ENCODE measurements at places on chromosomes 7 and 10. TPM values are rescaled to one million over a fixed set of nuclear protein-coding genes. Genes with fewer than 3 reads are reported as not detected.

DNA sequence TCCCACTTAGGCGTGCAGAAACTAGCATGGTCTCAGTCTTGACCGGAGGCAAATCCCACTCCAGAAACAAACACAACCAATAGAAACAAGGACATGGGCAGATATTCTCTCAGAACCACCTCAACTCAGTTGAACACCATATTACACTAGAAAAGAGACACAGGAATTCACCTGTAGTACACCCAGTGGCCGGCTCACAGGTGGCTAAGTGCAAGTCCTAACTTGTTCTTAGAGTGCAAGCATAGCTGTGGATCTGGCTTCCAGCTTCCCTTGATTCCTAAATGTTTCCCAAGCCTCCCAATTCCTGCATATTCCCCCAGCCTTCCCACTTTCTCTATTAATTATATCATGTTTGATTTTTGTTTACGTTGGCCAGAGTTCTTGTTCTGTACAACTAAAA is 164.4 kb downstream of the TPK1 start:
- H3K36me3 ChIP-seq, result no peaks in the 10 kb centered on the region
- no peak overlapping the region for H3K27ac ChIP-seq
- no peak overlapping the region for H3K4me3 ChIP-seq
- H3K27me3 ChIP-seq, result no peaks in the 10 kb centered on the region
- no peak for DNase-seq

DNA sequence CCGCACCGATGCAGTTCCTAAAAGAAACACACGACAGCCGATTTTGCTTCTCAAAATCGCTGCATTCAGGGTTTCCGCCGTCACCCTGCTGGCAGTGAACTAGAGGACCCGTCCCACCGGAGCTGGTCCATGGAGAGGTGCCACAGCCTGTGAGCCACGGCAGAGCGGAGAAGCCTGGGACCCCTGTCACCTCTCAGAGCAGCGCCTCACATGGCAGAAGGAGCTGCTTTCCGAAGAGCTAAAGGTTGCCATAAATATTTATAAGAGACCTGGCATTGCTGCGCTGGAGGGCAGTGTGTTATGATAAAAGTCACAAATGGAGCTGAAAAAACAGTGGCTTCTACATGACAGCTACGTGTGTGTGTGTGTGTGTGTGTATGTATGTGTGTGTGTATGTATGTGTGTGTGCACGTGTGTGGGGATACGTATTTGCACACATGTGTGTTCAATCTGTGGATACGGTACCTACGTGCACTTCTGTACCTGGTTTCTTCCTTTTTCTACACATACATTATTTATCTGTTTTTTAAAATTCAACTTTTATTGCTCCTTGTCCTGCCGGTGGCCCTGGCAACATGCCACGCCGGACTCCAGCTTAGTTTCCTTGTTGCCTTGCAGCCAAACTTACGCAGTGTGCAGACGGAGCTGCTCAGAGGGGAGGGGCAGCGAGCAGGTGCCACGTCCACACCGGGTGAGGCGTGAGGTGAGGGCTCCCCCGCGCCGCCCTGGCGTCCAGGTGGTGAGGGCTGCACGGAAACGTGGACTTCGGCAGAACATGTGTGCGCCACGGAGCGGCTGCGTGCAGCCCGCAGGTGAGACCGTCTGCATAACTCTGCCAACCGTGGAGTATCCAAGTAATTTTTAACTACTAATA is 115.2 kb upstream of the PITRM1 start:
- H3K4me1 ChIP-seq, result no peaks in the 10 kb centered on the region
- no peak for DNase-seq
- H3K27me3 ChIP-seq, result no peaks in the 10 kb centered on the region
- no peaks in the 10 kb centered on the region for H3K36me3 ChIP-seq
- no peak overlapping the region for H3K4me3 ChIP-seq
- H3K27ac ChIP-seq, result no peak overlapping the region

DNA sequence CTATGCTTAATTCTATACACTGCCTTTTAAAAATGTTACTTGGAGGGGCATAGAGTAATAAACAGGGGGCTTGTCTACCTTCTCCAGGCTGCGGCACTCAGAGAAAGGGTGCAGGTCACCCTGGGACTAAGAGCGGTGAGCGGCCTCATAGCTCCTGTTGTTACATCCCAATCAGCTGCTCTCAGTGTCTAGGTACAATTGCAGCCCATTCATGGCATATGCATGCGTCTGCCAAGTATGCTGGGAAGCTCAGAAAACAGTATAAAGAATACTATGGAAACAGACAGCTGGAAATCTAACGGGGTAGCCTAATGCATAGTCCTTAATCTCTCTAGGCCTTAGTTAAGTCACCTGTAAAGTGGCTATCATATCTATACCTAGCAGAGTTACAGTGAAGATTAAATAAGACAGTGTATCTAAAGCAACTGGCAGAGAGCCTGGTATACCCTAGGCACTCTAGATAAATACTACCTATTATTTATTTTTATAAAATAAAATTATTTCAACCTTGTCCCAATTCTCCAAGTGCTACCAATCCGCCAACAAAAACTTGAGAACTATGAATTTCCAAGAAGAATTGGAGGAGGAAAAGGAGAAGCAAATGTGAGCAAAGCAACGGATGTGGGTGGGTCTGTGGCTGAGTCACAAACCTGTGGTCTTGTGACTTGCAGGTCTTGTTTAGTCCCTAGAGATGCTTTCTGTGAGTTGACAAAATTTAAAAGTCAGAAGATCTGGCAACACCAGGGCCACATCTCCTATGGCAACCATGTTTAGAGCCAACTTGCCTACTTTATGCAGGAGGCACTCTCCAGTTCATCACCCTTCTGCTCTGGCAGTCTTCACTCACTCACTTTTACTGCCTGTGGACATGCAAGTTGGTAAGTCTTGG is 183.0 kb downstream of the RAPGEF5 start:
- no peaks in the 10 kb centered on the region for H3K27me3 ChIP-seq
- no peaks in the 10 kb centered on the region for H3K4me1 ChIP-seq
- DNase-seq, result peak; percentile 31
- H3K27ac ChIP-seq, result no peak overlapping the region
- H3K36me3 ChIP-seq, result no peaks in the 10 kb centered on the region

DNA sequence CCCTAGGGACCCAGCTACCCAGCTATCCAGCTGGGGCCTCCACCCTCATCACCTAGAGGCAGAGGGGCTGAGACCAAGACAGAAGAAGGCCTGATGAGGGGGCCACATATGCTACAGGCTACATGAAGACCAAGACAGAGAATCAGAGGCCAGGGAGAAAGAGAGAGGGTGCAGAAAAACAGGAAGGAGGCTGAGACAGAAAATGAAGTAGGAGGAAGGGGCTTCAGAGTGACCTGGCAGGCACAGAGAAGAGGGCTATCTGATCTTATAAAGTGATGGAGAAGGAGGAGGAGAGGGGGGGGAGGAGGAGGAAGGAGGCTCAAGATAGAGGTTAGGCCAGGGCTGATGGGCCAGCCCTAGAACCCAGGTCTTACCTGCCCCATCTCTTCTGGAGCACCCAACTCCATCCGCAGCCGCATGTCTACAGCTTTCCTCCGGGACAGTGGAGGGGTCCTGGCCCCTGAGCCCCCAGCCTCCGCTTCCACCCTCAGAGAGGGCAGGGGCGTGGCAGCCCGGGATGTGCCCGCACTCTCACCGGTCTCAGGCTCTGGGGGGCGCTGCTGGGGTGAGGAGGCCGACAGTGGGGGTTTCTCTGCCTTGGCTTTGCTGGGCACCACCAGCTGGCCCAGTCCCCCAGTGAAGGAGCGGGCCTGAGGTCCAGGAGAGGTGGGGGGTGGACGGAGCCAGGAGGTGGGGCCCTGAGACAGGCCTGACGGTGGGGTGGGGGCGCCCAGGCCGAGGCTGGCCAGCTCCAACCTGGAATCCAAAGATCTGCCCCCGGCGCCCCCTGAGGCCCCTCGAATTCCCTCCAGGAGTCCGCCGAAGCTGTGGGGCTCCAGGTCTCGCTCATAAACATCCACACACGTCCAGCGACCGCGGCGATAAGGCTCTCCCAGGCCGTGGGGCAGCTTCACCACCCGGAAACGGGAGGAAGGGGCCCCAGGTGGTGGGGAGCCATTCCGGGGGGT is 1.8 kb downstream of the TSC22D4 start:
- peak overlapping the region; percentile 100 for H3K4me3 ChIP-seq
- H3K36me3 ChIP-seq, result peaks cover 33% of the 10 kb centered on the region
- peak overlapping the region; percentile 98 for H3K27ac ChIP-seq
- peak; percentile 66 for DNase-seq
- peaks cover 53% of the 10 kb centered on the region for H3K4me1 ChIP-seq

DNA sequence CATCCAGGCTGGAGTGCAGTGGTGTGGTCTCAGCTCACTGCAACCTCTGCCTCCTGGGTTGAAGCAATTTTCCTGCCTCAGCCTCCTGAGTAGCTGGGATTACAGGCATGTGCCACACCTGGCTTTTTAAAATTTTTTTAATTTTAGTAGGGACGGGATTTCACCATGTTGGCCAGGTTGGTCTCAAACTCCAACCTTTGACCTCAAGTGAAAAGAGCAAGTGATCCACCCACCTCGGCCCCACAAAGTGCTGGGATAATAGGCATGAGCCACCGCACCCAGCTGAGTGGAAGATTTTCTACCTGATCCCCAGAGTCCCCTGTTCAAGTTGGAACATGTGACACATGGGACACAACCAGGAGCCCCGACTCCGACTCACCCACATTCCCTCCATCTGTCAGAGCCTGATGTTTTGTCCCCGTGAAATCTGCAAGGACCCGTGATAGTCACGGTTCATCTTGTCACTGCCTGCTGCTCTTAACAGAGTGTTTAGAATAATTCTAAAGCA is 104.5 kb downstream of the SMURF1 start:
- no peaks in the 10 kb centered on the region for H3K27me3 ChIP-seq
- no peak for DNase-seq
- H3K36me3 ChIP-seq, result peaks cover 97% of the 10 kb centered on the region
- H3K4me1 ChIP-seq, result peaks cover 16% of the 10 kb centered on the region
- H3K27ac ChIP-seq, result no peak overlapping the region

TMEM176B gene
- polyA plus RNA-seq, result 157 TPM

OGA gene
- polyA plus RNA-seq, result 18.9 TPM

AZGP1 gene
- polyA plus RNA-seq, result 461 TPM

Measured in stomach (tissue), 19 donors.